ENCODE measurements at places on chromosomes 13 and 19. TPM values are rescaled to one million over a fixed set of nuclear protein-coding genes. Genes with fewer than 3 reads are reported as not detected.
A peak's percentile ranks its signal among the peaks of the same experiment; 100 is the strongest.

ZNF665 gene
- total RNA-seq = 1.1 TPM

GPR12 gene
- 2.5 TPM for total RNA-seq

DNA sequence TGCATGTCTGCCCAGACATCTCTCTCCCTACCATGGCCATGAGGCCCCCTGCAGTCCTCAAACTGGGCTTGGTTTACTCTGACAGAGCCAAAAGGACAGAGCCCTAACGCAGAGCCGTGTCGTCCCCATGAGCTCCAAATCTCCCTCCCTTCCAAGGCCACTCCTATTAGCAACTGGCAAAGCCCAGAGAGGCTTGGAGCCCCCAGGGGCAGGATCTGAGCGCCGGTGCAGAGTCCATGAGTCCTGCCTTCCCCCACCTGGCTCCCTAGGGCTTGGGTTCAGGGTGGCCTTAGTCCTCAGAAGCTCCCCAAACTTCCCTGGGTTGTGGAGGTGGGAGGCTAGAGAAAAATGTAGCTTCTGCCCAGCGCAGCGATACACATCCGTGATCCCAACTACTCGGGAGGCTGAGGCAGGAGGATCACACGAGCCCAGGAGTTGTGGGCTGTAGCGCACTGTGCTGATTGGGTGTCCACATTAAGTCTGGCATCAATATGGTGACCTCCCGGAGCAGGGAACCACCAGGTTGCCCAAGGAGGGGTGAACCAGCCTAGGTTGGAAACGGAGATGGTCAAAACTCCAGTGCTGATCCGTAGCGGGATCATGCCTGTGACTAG lies 7.4 kb upstream of the PGPEP1 start:
- H3K27me3 ChIP-seq = peaks cover 1% of the 10 kb centered on the region
- no peaks in the 10 kb centered on the region for H3K36me3 ChIP-seq
- no peak overlapping the region for H3K4me3 ChIP-seq
- no peak for DNase-seq
- H3K4me1 ChIP-seq = no peaks in the 10 kb centered on the region
- no peak overlapping the region for H3K27ac ChIP-seq

CBLC gene
- total RNA-seq = not detected

DNA sequence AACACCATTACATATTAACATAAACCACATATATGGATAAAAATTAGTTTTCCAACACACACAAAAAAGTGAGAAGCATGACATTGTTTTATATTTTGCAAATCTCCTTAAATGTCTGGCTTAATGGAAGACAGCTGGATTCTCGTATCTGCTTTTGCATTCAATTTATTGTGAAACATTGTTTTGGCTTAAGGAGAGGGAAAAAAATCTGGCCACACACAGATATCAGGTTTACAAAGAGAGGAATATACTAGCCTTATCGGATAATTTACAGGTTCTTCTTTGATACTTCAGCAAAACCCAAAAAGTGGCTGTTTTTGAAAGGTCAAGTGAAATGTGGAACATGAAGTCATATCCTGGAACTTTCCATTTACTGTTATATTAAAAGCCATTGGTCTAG lies 523.5 kb upstream of the ARGLU1 start:
- H3K27ac ChIP-seq = no peak overlapping the region
- DNase-seq = no peak
- no peak overlapping the region for H3K4me3 ChIP-seq
- no peaks in the 10 kb centered on the region for H3K4me1 ChIP-seq
- H3K27me3 ChIP-seq = no peaks in the 10 kb centered on the region
- H3K36me3 ChIP-seq = no peaks in the 10 kb centered on the region

DNA sequence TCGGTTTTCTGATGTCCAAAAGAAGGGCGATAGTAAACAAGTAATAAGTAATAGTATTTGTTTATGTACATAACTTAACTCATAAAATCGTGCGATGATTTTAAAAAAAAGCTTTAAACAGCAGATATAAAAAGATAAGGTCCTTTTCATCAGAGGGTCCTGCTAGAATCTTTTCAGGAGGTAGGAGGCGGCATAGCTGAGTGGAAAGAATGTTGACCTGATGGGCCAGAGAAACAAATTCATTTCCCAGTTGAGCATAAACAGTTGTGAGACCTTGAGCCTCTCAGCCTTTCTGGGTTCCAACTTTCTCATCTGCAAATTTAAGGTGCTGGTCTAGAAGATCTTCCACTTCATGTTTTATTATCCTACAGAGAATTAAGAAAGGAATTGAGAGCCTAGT lies 173.5 kb downstream of the LACC1 start:
- DNase-seq = no peak
- no peaks in the 10 kb centered on the region for H3K36me3 ChIP-seq
- H3K4me1 ChIP-seq = peaks cover 5% of the 10 kb centered on the region
- peaks cover 2% of the 10 kb centered on the region for H3K27me3 ChIP-seq
- no peak overlapping the region for H3K27ac ChIP-seq

DNA sequence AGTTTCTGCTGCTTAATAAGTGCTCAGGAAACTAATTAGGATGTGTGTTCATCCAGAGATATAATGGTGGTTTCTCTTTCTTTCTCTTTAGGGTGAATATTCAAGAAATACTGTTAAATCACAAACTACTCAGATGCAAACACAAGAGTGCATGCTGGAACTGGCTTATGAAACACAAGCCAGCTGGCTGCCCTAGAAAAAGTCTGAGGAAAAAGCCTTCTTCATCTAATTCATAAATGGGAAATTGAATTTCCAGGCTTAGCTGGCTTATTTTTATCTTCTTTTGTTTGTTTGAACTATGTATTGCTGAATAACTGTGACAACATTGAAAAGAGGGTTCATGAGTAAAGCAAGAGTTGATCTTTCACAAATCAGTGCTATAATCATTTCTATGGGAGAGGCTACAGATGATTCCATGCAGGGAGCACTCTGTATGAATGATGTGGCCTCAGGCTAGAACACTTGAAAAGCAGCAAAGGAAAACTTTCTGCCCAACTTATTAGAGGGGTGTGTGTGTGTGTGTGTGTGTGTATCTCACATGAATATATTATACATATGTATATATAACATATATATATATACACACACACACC lies 69.8 kb upstream of the SCEL start:
- H3K27ac ChIP-seq = no peak overlapping the region
- H3K27me3 ChIP-seq = no peaks in the 10 kb centered on the region
- no peak for DNase-seq
- no peaks in the 10 kb centered on the region for H3K36me3 ChIP-seq
- H3K4me1 ChIP-seq = no peaks in the 10 kb centered on the region
- H3K4me3 ChIP-seq = no peak overlapping the region

DNA sequence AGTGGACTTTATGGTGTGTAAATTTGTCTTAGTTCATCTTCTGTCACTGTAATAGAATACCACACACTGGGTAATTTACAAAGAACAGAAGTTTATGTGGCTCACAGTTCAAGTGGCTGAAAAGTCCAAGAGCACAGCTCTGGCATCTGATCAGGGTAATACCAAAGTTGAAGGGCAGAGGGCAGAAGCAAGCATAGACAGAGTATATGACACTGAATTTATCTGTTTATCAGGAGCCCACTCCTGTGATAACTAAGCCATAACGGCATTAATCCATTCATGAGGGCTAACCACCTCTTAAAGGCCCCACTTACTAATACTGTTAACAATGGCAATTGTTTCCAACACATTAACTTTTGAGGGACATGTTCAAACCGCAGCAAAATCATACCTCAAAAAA lies 4.0 kb upstream of the RFXAP start:
- no peaks in the 10 kb centered on the region for H3K27me3 ChIP-seq
- H3K27ac ChIP-seq = no peak overlapping the region
- H3K4me3 ChIP-seq = no peak overlapping the region
- no peaks in the 10 kb centered on the region for H3K36me3 ChIP-seq

DNA sequence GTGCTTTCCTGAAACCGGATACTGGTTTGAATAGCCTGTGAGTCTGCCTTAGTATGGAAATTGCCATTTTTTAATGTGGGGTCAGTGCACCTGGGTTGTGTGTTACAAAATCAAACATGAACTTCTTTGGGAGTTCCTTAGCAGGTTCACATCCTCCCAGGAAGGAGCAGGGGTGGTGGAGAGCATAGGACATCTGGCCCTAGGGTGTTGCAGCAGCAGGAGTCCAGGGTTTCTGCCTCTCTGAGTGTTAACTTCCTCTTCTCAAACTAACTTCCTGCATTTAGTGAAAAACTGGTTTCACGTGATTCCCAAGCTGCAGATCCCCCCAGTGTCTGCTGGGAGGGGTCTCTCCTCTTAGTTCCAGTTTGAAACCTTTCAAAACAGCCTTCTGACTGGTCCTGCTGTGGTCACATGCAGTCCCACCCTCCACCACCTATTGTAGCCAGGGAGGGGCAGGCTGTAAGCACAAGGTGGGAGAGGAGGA lies 7.2 kb downstream of the RNASEH2B start:
- DNase-seq = no peak
- no peak overlapping the region for H3K27ac ChIP-seq
- H3K36me3 ChIP-seq = peaks cover 3% of the 10 kb centered on the region
- peaks cover 2% of the 10 kb centered on the region for H3K4me1 ChIP-seq
- H3K27me3 ChIP-seq = no peaks in the 10 kb centered on the region

- no peaks in the 10 kb centered on the region for H3K27me3 ChIP-seq
- no peak for DNase-seq
- H3K4me3 ChIP-seq = no peak overlapping the region
Measured at GRCh38 chr19:11861301-11861700, 12.8 kb downstream of the ZNF439 start.

- peaks cover 18% of the 10 kb centered on the region for H3K4me1 ChIP-seq
- H3K4me3 ChIP-seq = no peak overlapping the region
- peaks cover 17% of the 10 kb centered on the region for H3K27me3 ChIP-seq
Measured at GRCh38 chr19:384799-385169, 24.2 kb downstream of the C2CD4C start.

- peaks cover 2% of the 10 kb centered on the region for H3K4me1 ChIP-seq
- H3K36me3 ChIP-seq = no peaks in the 10 kb centered on the region
- H3K27ac ChIP-seq = no peak overlapping the region
Measured at GRCh38 chr13:106573284-106573846, 5.4 kb upstream of the ARGLU1 start.

DNA sequence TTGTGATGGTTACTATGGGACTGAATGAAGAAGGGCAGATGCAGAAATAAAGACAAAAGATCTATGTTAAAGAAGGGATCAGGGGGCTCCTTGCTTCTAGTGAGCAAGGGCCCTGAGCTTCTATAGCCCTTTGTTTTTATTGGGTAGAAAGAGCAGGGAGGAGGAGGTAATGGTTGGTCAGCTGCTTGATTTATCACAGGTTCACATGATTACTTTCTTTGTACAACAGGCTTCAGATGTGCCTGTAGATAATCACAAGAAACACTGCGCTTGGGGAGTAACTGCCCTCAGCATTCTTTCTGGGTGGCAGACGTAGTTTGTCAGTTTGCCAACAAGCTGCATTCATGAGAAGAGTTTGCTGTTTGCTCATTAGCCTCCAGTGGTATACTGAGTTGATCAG lies 4.8 kb upstream of the ZNF439 start:
- H3K4me3 ChIP-seq = no peak overlapping the region
- no peak overlapping the region for H3K27ac ChIP-seq
- peaks cover 3% of the 10 kb centered on the region for H3K4me1 ChIP-seq
- peaks cover 9% of the 10 kb centered on the region for H3K36me3 ChIP-seq
- peaks cover 6% of the 10 kb centered on the region for H3K27me3 ChIP-seq

- H3K36me3 ChIP-seq = no peaks in the 10 kb centered on the region
- no peaks in the 10 kb centered on the region for H3K27me3 ChIP-seq
- no peak overlapping the region for H3K4me3 ChIP-seq
- DNase-seq = no peak
- no peak overlapping the region for H3K27ac ChIP-seq
- no peaks in the 10 kb centered on the region for H3K4me1 ChIP-seq
Measured at GRCh38 chr13:74912898-74913297, 569.1 kb downstream of the TBC1D4 start.

DNA sequence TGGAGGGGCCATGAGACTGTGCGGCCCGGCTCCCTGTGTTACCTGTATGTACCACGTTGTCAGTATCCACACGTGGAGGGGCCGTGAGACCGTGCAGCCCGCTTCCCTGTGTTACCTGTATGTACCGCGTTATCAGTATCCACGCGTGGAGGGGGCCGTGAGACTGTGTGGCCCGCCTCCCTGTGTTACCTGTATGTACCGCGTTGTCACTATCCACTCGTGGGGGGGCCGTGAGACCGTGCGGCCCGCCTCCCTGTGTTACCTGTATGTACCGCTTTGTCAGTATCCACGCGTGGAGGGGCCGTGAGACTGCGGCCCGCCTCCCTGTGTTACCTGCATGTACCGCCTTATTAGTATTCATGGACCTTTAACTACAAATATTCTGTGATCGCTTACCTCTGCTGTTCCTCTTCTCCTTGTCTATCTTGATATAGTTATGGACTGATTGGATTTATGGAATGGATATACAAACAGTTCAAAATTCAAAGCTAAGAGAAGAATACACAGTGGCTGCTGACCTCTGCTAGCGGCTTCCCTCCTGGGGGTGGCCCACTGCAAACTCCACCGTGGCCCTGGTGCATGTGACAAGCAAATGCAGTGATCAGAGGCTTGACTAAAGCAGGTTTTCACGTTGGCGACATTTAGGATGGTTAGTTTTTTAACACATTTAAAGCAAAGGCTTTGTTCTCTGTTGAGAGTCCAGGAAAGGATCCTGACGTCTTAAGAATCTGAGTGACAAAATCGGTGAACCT lies 38.7 kb downstream of the ATP11A start:
- no peak for DNase-seq
- peak overlapping the region; percentile 49 for H3K4me3 ChIP-seq
- H3K4me1 ChIP-seq = peaks cover 50% of the 10 kb centered on the region
- peaks cover 5% of the 10 kb centered on the region for H3K27me3 ChIP-seq
- no peak overlapping the region for H3K27ac ChIP-seq

DNA sequence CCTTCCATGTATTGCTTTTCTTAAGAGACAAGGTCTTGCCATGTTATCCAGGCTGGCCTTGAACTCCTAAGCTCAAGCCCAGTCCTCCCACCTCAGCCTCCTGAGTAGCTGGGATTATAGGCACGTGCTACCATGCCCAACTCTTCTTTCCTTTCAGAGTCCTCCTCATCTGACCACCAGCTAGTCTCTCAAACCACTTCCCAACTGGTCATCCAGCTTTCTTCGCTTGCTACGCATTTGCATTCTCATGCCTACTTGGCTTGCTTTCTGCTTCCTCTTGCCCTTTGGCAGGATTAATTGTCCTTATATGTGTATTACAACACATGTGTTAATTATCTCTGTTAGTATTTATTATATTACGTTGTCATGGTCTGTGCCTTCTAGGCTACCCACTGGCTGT lies 6.3 kb downstream of the GPR18 start:
- H3K27ac ChIP-seq = no peak overlapping the region
- H3K4me3 ChIP-seq = no peak overlapping the region
- DNase-seq = no peak
- peaks cover 6% of the 10 kb centered on the region for H3K36me3 ChIP-seq
- no peaks in the 10 kb centered on the region for H3K27me3 ChIP-seq

DNA sequence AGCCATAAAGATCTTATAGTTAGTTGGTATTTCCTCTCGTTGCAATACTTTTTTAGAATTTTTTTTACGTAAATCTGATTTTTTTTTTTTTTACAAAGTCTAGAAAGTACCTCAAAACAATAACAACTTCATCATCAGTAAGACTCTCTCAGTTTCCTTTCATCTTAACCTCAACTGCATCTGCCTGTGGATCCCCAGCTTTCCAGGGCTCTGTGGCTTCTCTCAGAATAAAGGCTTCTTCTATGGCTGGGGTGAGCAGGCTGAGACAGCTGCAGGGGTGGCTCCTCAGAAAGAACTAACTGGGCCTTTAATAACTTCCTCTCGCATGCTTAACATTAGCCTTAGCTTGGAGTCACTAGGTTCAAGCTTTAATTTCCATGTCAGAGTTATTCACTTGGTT lies 4.2 kb downstream of the ZNF506 start:
- no peak overlapping the region for H3K27ac ChIP-seq
- peaks cover 11% of the 10 kb centered on the region for H3K4me1 ChIP-seq
- peaks cover 9% of the 10 kb centered on the region for H3K27me3 ChIP-seq
- no peak for DNase-seq

ZNF682 gene
- 23.9 TPM for total RNA-seq

MRPS31 gene
- 28.8 TPM for total RNA-seq

- no peak overlapping the region for H3K4me3 ChIP-seq
- H3K36me3 ChIP-seq = no peaks in the 10 kb centered on the region
- peaks cover 15% of the 10 kb centered on the region for H3K27me3 ChIP-seq
- H3K4me1 ChIP-seq = no peaks in the 10 kb centered on the region
- no peak for DNase-seq
Measured at GRCh38 chr19:10284065-10284959, 2.4 kb upstream of the ICAM4 start.

Measured in glutamatergic neuron (in vitro differentiated cells).